Activated CD4-positive, alpha-beta T cell treated with anti-CD3 and anti-CD28 coated beads, Interleukin-2, amount 10 ng/mL, durations not matched to agents 24 days and 14 days (primary cell): ENCODE measurements at places on chromosomes 16 and 17.

DNA sequence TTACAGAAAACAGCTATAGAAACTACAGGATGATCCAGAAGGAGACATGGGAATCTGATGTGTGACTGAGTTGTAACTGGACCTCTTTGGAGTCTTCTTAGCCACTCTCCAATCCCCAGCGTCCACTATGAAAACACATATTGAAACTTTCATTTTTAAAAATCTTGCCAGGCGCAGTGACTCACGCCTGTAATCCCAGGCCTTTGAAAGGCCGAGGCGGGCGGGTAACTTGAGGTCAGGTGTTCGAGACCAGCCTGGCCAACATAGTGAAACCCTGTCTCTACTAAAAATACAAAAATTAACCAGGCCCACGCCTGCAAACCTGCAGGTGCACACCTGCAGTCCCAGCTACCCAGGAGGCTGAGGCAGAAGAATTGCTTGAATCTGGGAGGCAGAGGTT, 53.3 kb downstream of the HIC1 start:
- H3K27me3 ChIP-seq, result no peaks in the 10 kb centered on the region
- H3K4me1 ChIP-seq, result peaks cover 17% of the 10 kb centered on the region
- H3K4me3 ChIP-seq, result no peak overlapping the region
- no peak for DNase-seq
- H3K36me3 ChIP-seq, result peaks cover 12% of the 10 kb centered on the region

- no peak overlapping the region for H3K4me3 ChIP-seq
- no peaks in the 10 kb centered on the region for H3K36me3 ChIP-seq
Observed at GRCh38 chr16:78170494-78170933, 71.1 kb downstream of the WWOX start.

GRCh38 chr17:35717475-35717874, 14.0 kb upstream of the RASL10B start:
- no peaks in the 10 kb centered on the region for H3K27me3 ChIP-seq
- peaks cover 38% of the 10 kb centered on the region for H3K36me3 ChIP-seq
- DNase-seq, result no peak
- no peaks in the 10 kb centered on the region for H3K4me1 ChIP-seq
- H3K27ac ChIP-seq, result no peak overlapping the region

GRCh38 chr16:49617016-49617629, 238.8 kb downstream of the ZNF423 start:
- H3K4me3 ChIP-seq, result no peak overlapping the region
- no peaks in the 10 kb centered on the region for H3K4me1 ChIP-seq
- H3K27me3 ChIP-seq, result peaks cover 4% of the 10 kb centered on the region
- H3K36me3 ChIP-seq, result no peaks in the 10 kb centered on the region
- no peak for DNase-seq

DNA sequence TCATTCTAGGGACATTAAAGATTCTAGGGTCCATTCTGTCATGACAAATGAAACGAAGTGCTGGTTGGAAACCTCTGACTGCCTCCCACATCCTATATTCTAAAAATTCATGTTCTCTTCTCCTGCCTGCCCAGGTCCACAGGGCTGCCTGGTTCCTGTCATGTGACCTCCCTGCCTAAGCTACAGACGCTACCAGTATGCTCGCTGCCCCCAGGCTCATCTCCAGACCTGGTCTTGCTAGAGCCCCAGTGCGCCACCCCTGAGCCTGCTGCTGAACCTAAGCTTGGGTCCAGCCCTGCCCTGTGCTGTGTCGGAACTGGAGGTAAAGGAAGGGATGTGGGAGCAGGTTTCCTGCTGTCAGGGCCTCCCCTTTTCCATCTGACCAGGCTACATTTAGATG, 231.6 kb upstream of the CDH5 start:
- no peaks in the 10 kb centered on the region for H3K36me3 ChIP-seq
- no peaks in the 10 kb centered on the region for H3K4me1 ChIP-seq
- no peak overlapping the region for H3K4me3 ChIP-seq
- peaks cover 3% of the 10 kb centered on the region for H3K27me3 ChIP-seq

- peak overlapping the region; percentile 41 for H3K4me3 ChIP-seq
- peak overlapping the region; percentile 29 for H3K27ac ChIP-seq
- peaks cover 25% of the 10 kb centered on the region for H3K36me3 ChIP-seq
- DNase-seq, result no peak
- peaks cover 75% of the 10 kb centered on the region for H3K4me1 ChIP-seq
Observed at GRCh38 chr17:27461192-27461859, 5.1 kb downstream of the KSR1 start.
